ENCODE measurements at places on chromosomes 1 and 21. TPM values are rescaled to one million over a fixed set of nuclear protein-coding genes. Genes with fewer than 3 reads are reported as not detected.

Gene LCE6A
- not detected for total RNA-seq

DNA sequence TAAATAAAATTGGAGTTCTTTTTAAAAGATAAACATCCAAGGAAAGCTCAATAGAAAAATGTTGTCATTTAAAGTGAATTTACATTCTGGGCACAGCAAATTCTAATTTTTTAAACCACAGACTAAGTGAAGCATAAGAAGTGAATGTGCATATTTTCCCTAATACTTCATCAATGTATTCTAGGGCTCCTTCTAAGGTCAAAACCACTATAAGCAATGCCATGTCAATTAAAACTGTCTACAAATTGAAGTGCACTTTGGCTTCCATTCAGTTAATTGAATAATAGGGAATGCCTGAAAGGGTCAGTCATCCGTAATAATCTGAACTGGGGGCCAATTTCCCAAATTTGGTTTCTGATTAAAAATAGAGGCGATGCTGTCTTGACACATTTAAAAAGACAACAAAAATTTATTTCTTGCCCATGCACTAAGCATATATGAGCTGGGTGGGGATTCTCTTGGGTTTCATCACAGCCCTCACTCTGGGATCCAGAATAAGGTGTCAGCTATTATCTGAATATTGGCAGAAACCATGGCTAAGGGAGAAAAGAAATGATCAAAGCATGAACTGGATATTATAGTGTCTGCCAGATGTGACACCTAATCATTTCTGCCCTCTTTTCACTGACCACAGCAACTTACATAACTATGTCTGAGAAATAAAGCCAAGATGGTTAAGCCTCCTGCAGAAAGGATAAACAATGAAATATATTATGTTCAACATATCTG is 660.6 kb upstream of the B3GALT2 start:
- H3K4me1 ChIP-seq, result no peaks in the 10 kb centered on the region
- no peak for DNase-seq
- H3K27me3 ChIP-seq, result no peaks in the 10 kb centered on the region

Gene ARHGAP30
- total RNA-seq, result 8.9 TPM

DNA sequence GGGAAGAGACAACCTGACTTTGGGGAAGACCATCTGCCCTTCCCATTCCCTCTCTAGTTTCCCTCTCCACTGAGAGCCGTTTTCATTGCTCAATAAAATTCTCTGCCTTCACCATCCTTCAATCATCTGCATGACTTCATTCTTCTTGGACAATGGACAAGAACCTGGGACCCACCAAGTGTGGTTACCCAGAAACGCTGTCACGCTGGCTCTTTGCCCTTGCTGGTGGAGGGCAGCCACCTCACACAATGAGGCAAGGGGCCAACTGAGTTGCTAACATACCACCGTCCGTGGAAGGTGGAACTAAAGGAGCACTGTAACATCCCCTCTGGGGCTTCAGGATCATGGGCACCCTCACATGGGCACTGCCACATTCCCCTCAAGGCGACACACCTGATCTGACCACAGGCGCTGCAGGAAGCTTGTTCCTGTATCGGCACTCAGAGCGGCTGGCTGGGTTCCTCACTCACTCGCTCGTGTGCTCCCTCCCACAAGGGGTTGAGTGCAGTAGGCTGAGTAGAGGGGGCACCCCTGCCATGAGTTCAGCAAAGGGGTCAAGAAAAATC is 652.4 kb downstream of the PLPP3 start:
- H3K36me3 ChIP-seq, result no peaks in the 10 kb centered on the region
- no peaks in the 10 kb centered on the region for H3K4me1 ChIP-seq
- no peaks in the 10 kb centered on the region for H3K27me3 ChIP-seq
- H3K27ac ChIP-seq, result no peak overlapping the region

Gene KRTAP19-7
- not detected for total RNA-seq

- H3K36me3 ChIP-seq, result no peaks in the 10 kb centered on the region
- no peak overlapping the region for H3K4me3 ChIP-seq
- no peaks in the 10 kb centered on the region for H3K27me3 ChIP-seq
- H3K4me1 ChIP-seq, result no peaks in the 10 kb centered on the region
Measured at GRCh38 chr21:28283641-28284490, 708.8 kb downstream of the LTN1 start.
